ENCODE measurements at places on chromosomes 1 and 21.

GRCh38 chr1:226035915-226036314 lies 26.6 kb upstream of the H3-3A start:
- no peak for DNase-seq

GRCh38 chr1:111911061-111911460 lies 78.4 kb downstream of the KCND3 start:
- DNase-seq, result no peak

- DNase-seq, result no peak
Measured at GRCh38 chr1:238123201-238123600, 232.5 kb upstream of the ZP4 start.

GRCh38 chr1:91151702-91152101 lies 129.9 kb upstream of the ZNF644 start:
- DNase-seq, result no peak

GRCh38 chr1:2190491-2190976 lies 4.0 kb downstream of the FAAP20 start:
- no peak for DNase-seq

- DNase-seq, result no peak
Measured at GRCh38 chr1:172460887-172461315, 17.0 kb upstream of the PIGC start.

GRCh38 chr1:216616425-216616824 lies 106.8 kb downstream of the ESRRG start:
- DNase-seq, result no peak

DNA sequence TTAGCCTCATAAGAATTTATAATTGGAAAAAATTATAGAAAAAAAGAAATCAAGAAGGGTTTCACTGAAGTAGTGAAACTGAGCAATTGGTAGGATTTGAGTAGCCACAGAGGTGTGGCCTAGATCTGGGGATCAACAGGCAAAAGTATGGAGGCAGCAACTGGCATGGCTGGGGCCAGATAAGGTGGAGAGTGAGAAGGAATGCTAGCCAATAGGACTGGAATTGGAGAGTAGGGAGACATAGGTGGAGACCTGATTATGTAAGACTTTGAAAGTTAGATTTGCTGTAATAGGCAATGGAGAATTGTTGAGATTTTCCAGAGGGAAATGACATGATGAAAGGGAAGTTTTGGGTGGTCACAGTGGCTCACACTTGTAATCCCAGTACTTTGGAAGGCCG lies 24.6 kb upstream of the CGN start:
- DNase-seq, result no peak

DNA sequence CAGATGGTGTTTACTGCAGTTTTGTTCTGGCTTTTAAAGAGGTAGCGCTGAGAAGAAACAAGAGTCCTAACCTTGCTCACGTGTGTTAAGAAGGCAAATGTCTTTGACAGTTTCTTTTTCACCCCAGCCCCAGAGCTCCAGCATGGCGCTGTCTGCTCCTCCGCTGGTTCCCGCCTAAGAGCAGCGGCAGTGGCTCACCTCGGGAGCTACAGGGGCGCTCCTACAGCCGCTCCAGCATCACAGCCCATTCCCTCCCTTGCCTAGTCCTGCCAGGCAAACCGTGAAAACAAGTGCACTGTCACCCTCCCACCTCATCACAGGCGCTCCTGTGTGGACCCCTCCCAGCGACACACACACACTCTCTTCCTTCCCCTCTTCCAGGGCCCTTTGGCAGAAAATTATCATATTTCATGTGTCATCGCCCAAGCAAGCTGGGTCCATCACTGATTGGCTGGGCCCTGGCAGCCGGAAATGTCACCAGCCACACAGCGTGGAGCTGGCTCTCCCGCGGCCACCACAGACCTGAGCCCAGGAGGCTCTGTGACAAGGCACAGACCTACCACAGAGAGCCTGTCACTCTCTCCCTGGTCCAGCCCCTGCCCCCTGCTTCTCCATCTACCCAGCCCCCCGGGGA lies 1.2 kb upstream of the HIVEP3 start:
- no peak for DNase-seq

GRCh38 chr1:169595764-169596711 lies 9.8 kb upstream of the F5 start:
- DNase-seq, result no peak

DNA sequence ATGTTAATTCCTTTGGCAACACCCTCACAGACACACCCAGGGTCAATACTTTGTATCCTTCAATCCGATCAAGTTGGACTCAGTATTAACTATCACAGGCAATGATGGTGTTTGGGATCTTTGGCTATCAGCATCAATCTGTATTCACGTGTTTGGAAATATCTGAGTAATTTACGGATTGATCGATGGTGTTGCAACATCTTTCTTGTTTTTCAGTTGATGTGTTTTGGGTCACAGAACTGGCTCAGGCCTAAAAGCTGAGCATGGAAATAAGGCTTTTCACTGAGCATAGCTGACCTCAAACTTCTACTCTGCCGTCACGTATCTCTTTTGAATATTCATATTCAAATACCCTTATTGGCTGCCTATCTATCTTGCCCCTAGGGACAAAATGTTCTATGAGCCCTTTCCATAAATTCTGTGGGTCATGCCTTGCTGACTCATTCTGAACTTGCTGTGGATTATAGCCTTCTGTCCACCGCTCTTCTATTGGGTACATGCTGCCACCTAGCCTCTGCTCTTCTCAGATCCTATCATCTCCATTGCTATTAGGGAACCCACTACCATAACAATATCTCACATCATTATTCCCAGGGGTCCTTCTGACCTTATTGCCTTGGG lies 156.0 kb downstream of the PDE4B start:
- no peak for DNase-seq

- DNase-seq, result no peak
Measured at GRCh38 chr1:13523780-13524477, 10.1 kb upstream of the LRRC38 start.

Data from right forelimb (tissue), 1 donor.